GM19239 (cell line): ENCODE measurements at places on chromosomes 6 and 20.

GRCh38 chr6:38146021-38146733 lies 326.6 kb downstream of the ZFAND3 start:
- DNase-seq = no peak

GRCh38 chr20:1533059-1533458 lies 24.4 kb downstream of the SIRPD start:
- DNase-seq = no peak

- no peak for DNase-seq
Observed at GRCh38 chr6:127879685-127880084, 21.2 kb downstream of the THEMIS start.

DNA sequence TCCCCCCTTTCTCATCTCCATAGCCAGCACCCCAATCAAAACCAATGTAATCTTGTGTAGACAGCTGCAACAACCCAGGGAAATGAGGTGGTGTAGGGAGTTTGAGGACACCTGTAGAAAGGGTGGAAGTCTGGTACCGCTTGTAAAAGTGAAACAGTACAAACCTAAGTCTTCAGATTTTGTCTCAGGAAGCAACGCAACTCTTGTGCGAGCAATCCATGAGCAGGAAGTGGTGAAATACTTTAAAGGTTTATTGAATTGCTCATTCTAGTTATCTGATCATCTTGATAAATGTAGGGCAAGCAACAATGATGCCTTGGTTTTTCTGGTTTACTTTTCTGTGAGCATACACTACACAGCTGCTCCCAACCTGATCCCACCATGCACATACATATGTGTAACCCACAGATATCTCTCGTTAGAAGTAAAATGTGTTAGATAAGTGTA lies 71.1 kb upstream of the THEMIS start:
- DNase-seq = no peak

DNA sequence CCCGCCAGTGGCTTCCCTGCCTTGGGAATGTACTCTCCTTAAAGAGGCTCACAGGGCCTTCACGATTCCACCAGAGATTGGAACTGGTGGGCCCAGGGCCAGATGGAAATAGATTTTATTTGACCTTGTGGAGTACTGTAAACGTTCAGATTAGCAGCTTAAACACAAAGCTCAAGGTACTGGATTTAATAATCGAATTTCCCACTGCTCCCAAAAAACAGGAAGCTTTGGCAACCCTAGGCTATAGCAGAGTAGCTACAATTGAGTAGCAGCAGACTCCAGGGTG lies 7.3 kb downstream of the SDCBP2 start:
- no peak for DNase-seq

DNA sequence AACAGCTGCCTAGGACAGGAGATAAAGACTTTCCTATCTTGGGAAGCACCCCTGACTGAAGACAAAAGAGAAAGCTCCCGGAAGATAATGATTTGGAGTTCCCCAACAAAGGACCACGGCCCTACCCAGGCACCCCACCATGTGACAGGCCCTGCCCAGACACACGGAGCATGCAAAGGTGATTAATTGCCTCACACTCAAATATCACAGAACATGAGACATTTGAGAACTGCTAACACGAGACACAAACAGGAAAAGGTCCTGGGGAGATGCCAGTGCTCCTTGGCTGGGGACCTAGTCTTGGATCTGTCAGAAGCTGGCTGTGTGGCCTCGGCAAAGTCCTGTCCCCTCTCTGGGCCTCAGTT lies 82.5 kb upstream of the PTPN1 start:
- no peak for DNase-seq

GRCh38 chr6:158766621-158767455 lies 52.3 kb downstream of the EZR start:
- DNase-seq = no peak

GRCh38 chr20:53639647-53640440 lies 46.2 kb upstream of the ZNF217 start:
- no peak for DNase-seq

- DNase-seq = no peak
Observed at GRCh38 chr6:20417819-20418218, 16.1 kb downstream of the E2F3 start.

DNA sequence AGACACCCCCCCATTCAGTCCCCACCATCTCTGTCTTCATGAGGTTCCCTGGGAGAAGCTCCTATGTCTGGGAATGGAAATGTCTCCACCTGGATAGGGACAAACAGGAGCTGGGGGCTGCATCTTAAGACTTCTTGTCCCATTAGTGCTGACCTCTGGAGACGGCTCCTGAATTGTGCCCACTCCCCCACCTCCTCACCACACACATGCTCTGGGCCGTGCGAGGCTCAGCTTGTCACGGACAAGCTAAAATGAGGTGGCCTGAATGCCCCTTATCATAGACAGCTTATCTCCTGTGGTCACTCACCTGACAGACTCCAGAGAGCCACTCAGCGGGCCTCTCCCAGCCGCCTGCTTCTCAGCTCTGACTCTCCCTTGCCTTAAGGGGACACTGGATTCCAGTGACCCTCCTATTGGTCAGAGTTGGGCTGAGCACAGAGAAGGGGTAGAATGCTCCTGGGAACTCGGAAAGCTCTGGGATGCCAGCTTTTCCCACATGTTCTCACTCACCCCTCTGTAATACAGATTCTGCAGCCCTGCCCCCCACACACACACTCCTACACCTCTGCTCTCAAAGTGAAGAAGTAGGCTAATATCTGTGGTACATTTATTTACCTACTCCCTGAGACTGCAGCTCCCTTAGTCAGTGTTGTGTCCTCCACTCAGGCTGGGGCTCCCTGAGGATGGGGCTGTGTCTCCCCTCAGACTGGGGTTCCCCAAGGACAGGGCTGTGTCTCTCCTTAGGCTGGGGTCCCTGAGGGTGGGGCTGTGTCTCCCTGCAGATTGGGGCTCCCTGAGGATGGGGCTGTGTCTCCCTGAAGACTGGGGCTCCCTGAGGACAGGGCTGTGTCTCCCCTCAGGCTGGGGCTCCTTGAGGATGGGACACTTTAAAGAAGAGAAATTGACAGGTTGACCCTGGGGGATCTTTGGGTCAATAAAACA lies 167.5 kb downstream of the VEGFA start:
- DNase-seq = no peak

GRCh38 chr20:60228255-60228654 lies 270.0 kb downstream of the CDH26 start:
- no peak for DNase-seq

DNA sequence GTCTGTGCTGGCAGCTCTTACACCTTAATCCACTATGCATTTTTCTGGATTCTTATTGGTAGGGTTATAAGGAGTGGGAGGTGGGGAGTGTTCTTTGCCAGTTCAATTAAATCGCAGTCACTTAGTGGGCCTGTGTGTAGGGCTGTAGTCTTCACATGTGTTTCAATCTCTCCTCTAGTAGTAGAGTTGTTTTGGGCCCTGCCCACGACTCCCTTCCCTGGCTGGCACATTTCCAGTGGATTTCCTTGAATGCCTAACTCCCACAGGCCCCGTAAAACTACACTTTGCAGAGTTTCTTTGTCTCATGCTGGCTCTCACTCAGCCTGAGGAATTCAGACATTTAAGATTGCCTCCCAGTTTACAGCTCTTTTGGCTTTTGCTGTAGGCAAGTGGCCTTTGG lies 414.0 kb upstream of the OPRM1 start:
- DNase-seq = no peak

GRCh38 chr6:135044639-135045038 lies 10.0 kb downstream of the HBS1L start:
- no peak for DNase-seq
